ENCODE measurements at places on chromosomes 1 and 21.

DNA sequence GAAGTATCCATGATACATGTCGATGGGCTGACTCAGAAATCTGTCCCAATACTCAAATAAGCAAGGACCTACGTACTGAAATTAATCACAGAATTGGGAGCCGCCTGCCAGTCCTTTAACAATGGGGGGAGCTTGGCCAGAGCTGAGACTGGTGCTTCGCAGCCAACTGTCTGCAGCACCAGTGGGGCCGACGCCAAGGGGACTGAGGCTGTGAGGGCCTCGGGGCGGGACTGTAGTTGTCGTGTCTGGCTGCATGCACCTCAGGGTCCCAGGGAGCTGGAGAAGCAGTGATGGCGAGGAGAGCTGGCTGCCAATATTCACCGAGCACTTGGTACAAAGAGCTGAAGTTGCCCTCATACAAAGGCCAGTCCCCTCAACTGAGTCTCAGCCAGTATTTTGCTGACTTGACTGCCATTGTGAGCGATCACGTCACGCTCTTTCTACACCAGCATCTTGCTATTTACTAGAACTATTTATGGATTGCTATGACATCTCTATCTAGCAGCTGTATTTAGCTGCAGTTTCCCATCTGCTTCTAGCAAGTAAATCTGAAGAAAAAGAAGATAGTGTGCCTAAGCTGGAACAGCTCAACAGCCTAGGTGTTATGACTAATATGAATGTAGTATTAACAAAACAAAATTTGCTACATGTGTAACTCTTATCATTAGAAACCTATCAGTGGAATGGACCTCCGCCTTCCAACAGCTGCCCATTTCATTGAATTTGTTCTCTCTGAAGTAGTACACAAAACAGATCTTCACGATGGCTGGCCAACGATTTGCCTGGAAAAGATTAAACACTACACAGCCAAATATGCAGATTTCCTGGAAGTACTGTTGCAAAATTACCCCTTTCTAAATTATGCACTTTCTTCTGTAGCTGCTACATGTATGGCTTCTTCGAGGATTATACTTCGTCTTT is 29.1 kb downstream of the EVI5 start:
- no peak for DNase-seq

DNA sequence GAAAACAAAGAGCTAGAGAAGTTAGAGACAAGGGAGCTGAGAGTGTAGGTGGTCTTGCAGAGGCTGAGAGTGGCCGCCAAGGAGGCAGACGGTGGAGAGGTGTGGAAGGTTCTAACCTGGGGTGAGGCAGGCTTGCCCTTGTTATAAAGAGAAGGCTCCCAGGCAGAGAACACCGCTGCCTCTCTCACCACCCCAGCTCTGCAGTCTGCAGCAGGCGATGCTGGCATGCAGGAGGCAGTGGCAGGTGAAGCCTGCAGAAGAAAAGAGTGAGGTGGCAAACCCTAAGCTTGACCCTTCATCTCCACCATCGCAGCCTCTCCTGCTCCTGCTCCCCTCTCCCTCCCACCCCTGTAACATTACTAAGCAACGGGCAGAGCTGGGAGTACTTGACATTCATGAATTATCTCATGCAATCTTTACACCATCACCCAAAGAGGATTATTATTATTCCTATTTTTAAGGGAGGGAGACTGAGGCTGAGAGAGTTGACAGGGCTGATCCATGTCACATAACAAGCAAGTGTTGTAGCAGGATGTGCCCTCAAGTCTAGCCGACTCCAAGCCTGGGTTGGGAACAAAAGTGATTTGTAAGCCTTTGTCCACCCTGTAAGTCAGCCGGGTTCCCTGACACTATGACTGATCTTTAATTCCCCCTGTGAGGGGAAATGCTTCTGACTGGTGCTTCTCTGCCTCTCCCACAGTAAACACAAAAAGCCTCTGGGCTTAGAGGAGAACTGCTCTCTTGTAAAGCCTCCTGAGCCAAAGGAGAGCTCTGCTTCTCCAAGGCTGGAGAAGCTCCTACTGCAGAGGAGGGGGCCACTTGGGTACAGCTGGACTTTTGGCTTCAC is 36.1 kb downstream of the KANK4 start:
- no peak for DNase-seq

- DNase-seq: no peak
These were observed 1.8 kb upstream of the WNT3A start for GRCh38 chr1:228004856-228005462.

- DNase-seq: no peak
These were observed 84.8 kb upstream of the ZC3H11B start for GRCh38 chr1:219697682-219698081.

DNA sequence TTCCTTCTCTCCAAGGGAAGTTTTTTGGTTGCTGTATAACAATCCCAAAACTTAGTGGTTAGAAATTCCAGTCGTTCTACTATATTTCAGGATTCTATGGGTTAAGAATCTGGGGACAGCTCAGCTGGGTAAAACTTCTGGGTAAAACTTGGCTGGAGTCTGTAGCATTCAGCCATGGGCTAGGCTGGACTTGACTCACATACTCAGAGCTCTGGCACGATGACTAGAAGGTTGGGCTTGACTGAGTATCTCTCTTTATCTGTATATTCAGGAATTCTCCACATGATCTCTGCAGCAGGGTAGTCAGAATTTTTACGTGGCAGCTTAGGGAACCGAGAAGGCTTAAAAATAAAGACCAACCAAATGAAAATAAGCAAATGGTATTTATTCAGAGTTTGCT is 28.2 kb upstream of the HRNR start:
- DNase-seq: no peak

GRCh38 chr1:185719021-185719420 is 15.2 kb upstream of the HMCN1 start:
- DNase-seq: no peak
